Upper lobe of right lung (tissue), 1 donor: ENCODE measurements at places on chromosomes 1 and 21. TPM values are rescaled to one million over a fixed set of nuclear protein-coding genes. Genes with fewer than 3 reads are reported as not detected.

RGS21 gene
- total RNA-seq, result not detected

BPNT1 gene
- 23.2 TPM for total RNA-seq

DNA sequence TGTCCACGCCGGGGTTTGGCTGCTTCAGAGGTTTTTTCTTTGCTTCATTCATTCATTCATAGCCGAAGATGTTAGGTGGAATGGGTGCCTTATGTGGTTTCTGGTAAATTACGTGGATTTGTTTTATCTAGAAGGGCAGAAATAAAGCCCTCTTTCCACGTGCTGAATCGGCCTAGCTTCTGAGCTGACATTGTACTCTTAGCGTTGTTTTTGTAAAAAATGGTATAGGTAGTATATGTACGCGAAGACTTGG lies 1.5 kb downstream of the GALNT2 start:
- no peak for DNase-seq

DNA sequence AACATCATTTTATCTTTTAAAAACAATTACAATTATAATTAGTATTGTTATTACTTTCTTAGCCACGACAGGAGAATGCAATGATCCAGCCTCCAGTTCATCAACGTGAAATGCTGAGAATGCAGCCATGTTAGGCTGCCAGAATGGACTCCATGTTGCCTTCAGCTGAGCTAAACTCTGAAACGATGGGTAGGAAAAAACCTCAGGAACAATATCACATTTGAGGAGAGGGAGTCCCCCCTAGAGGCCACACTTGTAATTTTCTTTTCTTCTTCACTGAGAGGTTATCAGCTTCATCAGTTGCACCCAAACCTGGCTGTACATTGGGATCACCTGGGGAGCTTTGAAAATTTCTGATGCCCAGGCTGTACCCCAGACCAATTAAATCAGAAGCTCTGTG lies 34.6 kb upstream of the DNAH14 start:
- DNase-seq, result no peak

DNA sequence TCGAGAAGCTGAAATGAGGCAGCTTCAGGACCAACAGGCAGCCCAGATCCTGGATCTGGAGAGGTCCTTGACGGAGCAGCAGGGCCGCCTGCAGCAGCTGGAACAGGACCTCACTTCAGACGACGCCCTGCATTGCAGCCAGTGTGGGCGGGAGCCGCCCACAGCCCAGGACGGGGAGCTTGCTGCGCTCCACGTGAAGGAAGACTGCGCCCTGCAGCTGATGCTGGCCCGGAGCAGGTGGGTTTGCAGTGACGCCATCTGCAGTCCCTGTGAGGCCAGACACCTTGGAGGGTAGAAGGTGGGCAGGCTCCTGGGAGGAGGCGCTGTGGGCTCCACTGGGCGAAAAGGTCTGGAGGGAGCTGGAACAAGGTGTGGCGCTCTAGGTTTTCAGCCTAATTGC lies 39.7 kb downstream of the PCNT start:
- no peak for DNase-seq

GRCh38 chr1:248804771-248805681 lies 20.7 kb downstream of the SH3BP5L start:
- DNase-seq, result no peak

DNA sequence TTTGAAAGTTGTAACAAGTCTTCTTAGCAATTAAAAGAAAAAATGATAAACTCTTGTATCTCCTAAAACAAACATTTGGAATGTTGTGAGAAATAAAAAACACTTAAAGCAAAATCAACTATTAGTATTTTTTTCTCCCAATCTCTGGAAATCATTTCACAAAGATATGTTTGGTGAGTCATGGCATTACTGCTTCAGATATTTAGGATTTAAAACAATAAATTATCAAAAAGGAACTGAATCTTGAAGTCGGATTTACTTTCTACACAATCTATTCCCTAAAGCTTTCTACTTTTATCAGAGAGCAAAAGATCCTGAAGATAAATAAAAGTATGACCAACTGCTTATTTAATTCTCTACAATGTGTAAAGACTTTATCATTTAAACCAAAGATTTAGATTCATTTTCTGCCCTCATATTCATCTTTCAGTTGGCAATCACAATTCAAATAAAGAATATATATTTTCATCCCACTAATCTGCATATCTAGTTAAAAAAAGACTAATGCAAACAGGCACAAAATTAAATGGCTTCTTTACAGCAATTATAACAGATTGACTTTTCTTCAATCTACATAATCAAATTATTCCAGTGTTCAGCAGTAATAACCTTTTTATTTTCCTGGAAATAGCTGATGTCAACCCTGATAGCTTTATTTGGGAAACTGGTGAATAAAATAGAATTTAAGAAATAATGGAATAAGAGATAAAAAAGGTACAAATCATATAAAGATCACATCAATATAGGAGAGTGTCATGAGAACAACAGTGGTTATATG lies 230.0 kb downstream of the COP1 start:
- no peak for DNase-seq

DNA sequence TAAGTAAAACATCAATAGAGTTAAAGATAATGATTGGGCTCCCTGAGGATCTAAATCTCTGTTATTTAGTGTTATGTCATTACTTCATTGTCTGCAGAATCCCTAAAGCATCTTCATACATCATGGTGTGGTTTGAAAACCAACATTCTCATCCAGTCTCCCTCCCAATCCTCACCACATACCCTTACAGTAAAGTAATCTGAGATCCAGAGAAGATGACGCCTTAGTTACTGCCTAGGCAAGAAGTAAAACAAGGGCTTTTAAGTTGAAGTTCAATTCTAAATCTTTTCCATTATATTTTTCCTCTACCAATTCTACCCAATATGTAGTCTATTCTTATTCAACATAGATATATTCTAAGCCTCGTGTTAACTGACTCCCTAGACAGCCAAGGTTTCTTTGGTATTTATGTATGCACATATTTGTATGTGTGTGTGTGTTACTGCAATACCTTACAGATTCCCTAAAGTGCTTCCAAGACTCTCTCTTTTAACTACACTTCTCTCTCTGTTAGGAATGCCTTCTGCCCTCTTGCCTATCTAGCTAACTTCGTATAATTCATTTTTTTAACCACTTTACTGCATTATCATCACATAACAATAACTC lies 17.3 kb downstream of the DPH5 start:
- no peak for DNase-seq

GRCh38 chr1:34847094-34847493 lies 12.5 kb downstream of the SMIM12 start:
- DNase-seq, result no peak

GRCh38 chr1:24452922-24453485 lies 37.4 kb downstream of the NIPAL3 start:
- no peak for DNase-seq

- no peak for DNase-seq
Observed at GRCh38 chr1:30732277-30732996, 9.1 kb upstream of the MATN1 start.

DNA sequence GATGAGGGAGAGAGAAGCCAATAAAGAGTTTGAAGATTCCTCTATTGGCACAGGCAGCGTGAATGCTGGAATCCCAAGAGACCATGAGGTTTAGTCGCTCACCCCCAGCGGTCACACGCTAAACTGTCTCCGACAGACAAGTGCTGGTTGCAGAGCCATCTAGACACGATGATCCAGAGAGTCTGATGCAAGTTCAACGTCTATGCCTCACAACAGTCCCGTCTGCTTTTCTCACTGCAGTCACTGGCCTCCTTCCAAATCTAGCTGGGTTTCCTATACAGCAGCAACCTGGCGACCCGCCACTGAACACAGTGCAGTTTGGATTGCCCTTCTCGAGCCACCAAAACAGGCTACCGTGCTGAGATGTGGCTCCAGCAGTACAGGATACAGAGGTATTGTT lies 98.6 kb upstream of the KRTAP19-8 start:
- DNase-seq, result no peak

- peak; percentile 82 for DNase-seq
Observed at GRCh38 chr1:96722161-96722922, 758 bp downstream of the PTBP2 start.

DNA sequence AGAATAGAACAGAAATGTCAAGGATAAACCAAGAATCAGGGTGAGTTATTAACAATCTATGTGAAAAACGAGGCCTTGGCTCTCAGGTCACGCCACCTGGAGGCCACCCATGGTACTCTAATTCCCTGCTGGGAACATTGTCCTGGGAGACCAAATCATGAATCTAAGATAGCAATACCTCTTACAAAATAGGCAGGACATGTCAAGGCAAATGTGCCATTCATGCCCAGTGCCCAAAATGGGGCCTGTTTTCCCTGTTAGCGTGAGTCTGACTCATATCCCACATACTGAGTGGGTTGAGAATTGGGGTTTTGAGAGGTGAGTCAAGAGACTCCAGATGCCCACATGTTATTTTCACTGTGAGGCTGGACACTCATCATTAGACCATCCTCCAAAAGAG lies 380.8 kb downstream of the HHIPL2 start:
- DNase-seq, result no peak

DNA sequence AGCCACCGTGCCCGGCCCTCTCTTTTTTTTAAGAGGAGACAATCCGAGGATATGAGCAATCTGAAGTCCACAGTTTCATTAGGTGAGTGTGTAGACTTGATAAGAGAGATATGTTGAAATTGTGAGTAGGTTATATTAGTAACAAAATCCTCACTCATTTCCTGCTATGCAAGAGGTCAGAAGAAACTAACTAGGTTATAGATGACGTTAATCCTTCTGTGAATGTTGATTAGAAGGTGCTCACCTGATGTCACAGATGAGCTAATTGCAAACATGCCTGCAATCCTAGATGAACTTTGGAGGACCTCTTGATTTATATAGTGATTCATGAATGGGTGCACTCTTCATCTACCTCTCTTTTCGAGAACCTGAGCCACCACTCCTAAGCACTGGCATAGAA lies 29.3 kb downstream of the NTMT2 start:
- DNase-seq, result no peak
